Spinal cord (tissue), 10 donors: ENCODE measurements at places on chromosomes 5 and 9.

- no peak for DNase-seq
These were observed 318.4 kb upstream of the PANK3 start for GRCh38 chr5:168897387-168898122.

- DNase-seq, result peak; percentile 27
These were observed 22.9 kb downstream of the KIF2A start for GRCh38 chr5:62328772-62329491.

- no peak for DNase-seq
These were observed 103.6 kb downstream of the FNBP1 start for GRCh38 chr9:129939431-129939830.

DNA sequence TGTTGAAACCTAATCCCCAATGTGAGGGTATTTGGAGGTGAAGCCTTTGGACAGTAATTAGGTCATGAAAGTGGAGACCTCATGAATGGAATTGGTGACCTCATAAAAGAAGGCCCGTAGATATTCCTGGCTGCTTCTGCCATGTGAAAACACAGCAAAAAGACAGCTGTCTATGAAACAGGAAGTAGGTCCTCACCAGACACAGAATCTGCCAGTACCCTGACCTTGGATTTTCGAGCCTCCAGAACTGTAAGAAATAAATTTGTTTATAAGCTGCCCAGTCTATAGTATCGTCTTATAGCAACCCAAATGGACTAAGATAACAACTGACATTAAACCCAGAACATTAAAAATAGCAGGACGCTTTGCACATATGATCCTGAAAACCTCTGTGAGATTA is 371.1 kb downstream of the SPOCK1 start:
- no peak for DNase-seq

GRCh38 chr5:171513591-171513990 is 94.1 kb downstream of the FGF18 start:
- no peak for DNase-seq

DNA sequence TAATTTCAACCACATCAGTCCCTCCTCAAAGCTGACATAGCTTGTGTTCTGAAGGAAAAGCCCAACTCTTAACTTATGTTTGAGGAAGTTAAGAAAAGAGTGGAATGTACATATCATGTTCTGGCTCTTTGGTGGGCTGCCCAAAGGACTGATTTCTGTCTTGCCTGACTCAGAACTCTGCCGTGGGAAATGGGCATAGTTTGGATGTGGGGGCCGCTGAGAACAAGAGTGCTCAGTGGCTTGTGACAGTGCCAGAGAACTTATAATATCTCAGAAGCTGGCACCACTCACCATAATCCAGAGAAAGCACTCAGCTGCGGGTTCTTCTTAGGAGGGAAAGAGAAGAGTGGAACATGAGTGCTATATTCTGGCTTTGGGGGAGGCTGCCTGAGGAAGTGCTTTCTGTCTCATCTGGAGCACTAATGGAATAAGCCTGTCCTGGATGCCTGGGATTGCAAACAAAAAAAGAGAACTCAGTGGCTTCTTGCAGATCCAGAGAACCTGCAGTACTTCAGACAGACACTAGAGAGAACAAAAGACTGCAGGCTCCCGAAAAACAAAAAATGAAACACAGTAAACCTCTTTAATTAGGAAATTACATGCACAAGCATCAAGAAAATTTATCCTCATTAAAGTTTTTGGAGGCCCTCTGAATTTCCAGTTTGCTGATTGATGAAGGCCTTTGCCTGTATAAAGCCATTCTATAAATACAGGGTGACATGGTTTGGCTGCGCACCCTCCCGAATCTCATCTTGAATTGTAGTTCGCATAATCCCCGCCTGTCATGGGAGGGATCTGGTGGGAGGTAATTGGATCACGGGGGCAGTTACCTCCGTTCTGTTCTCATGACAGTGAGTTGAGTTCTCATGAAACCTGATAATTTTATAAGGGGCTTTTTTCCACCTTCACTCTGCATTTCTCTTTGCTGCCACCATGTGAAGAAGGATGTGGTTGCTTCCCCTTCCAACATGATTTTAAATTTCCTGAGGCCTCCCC is 207.0 kb downstream of the DMAC1 start:
- DNase-seq, result no peak

DNA sequence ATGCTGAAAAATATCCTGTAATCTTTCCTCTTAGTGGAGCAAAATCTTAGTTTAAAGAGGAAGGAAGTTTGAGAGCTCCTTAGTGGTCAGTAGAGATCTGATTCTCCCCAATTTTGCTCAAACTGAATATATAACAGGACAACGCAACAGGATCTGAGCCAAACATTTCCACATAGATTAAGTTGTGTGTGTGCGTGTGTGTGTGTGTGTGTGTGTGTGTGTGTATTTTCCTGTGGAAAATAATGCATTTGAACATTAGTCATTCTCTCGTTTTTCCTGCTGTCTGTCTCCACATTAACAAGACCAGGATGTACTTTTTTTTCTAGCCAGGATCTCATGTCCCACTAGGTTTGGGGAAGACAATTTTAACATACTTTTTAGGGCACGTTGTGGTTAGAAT is 312.1 kb upstream of the CDH18 start:
- no peak for DNase-seq
